Germinal center (tissue), 1 donor: ENCODE measurements at places on chromosomes 12 and 14.
A peak's percentile ranks its signal among the peaks of the same experiment; 100 is the strongest.

- no peak for DNase-seq
Observed at GRCh38 chr12:109589691-109590245, 16.2 kb downstream of the MVK start.

- DNase-seq, result no peak
Observed at GRCh38 chr12:131097202-131098177, 143.8 kb downstream of the ADGRD1 start.

DNA sequence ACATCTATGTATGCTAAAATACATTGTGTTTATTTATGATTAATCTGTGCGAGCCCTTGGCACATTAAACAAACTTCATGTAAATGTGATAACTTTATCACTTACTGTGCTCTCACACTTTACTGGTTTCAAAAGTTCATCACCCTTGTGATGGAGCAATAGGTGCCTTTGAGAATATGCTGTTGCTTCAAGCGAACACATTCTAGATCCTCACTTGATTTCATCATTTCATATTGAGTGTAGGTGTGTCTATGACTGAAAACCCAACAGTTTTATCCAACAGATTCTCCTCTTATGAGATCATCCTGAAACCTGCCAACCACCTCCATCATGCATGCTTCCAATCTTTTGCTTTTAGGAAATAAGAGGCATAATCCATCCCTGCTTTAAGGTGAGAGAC, 854.4 kb downstream of the TMEM121 start:
- no peak for DNase-seq

DNA sequence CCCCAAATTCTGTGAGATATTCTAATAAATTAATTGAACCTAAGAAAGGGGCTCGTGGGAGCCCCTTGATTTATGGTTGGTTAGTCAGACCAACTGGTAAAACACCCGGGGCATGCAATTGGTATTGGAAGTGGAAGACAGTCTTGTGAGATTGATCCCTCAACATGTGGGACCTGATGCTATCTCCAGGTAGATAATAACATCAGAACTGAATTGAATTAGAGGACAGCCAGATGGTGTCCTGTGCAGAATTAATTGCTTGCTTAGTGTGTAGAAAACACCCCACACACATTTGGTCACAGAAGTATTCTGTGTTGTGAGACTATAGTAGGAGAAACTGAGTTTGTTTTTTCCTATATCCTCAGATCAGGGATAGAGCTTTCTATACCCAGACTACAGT, 22.0 kb downstream of the PYROXD1 start:
- no peak for DNase-seq

GRCh38 chr14:59772233-59772632, 98.3 kb downstream of the RTN1 start:
- no peak for DNase-seq

DNA sequence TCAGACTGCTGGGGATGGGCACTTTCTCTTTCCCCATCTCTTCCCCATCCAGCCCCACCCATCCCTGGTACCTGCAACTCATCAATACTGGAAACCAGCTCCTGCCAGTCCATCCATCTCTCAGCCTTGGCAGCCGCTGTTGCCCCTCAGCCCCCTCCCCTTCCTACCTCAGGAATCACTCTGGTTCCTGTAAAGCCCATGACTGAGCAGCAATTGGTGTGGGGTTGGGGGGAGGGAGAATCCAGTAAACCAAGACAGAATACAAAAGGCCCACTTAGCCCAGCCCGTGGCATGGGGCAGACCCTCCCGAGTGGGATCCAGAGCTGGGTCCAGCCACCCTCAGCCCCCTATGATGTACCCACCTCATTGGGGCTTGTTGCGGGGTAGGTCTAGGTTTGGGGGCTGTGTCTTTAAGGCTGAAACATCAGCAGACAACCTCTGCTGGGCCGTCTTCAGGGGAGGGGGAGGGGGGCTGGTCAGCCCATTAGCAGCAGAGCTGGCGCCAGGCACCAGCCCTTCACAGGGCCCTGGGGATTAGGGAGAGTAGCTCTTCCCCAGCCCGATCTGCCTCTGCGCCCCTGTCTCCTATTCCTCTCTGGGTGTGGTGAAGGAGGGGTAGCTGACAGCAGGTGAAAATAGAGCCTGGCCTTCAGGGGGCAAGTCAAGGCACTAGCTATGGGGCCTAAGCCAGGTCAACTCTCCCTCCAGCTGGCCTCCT, 702 bp upstream of the PRPH start:
- DNase-seq, result no peak

GRCh38 chr12:56205445-56205844, 16.2 kb upstream of the SMARCC2 start:
- DNase-seq, result no peak

- DNase-seq, result no peak
Observed at GRCh38 chr14:54206516-54206915, 190.3 kb upstream of the CDKN3 start.

DNA sequence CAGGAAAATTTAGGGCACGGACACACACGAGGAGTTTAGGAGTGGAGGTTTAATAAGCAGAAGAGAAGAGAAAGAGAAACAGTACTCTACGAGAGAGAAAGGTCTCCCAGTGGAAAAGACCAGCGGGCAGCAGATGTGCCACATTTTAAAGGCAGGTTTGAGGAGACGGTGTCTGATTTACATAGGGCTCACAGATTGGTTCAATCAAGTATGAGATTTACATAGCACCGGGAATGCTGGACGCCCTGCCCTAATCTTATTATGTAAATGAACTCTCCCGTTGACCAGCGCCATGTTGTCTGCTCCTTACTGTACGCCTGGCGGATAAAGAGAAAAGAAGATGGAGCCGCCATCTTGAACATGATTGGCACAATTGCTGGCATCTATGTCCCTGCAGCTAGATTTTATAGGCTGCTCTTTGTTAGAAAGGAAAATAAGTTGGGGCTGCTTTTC, 17.9 kb downstream of the NFKBIA start:
- no peak for DNase-seq

DNA sequence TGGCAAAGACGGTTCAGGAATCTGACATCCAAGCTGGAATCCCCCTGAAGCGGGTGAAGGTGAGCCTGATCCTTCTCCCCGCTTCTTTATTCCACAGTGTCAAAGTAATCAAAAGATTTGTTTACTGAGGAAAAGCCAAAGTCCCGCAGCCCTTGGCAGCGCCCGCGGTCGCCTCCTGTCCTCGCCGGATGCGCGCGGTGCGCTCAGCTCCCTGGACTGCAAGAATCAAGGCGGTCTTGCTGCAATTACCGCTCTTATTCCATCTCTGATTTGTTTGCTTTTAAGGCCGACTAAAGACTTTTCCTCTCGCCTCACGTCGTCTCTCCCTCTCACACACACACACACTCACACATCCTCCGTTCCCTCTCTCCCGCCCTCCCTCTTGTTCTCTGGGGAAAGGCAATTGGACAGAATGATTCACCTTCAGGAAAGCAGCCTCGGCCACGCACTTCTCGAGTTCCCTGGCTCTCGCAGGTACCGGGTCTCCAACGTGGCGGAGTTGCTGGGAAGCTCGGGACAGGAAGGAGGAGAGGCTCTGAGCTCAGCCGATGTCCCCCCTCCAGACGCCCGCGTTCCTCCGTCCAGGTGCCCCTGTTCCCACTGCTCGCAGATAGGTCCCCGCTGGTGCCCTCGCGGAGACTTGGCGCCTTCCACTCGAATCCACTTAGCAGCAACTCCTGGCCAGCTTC, 68.6 kb upstream of the USP15 start:
- no peak for DNase-seq

DNA sequence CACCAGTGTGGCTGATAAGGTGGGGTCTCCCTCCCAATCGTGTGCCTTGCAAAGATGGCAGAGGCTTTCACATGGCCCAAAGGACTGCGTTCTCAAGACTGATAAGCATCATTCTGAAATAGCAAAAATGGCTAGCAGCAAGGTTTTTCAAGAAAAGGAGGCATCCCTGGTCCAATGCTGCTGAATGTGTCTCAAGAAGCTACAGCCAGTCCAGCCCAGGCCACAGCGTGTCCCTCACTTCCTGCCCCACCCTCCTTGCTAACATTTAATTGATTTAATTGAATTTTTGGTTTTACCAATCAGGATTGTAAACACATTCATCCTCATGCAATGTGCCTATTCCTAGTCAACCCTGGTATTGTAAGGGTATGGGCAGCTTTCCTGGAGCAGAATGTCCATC, 55.9 kb downstream of the C14orf132 start:
- no peak for DNase-seq

GRCh38 chr14:58537004-58537403, 100.8 kb upstream of the DACT1 start:
- DNase-seq, result no peak

- no peak for DNase-seq
Observed at GRCh38 chr12:28629691-28630090, 439.4 kb downstream of the CCDC91 start.

DNA sequence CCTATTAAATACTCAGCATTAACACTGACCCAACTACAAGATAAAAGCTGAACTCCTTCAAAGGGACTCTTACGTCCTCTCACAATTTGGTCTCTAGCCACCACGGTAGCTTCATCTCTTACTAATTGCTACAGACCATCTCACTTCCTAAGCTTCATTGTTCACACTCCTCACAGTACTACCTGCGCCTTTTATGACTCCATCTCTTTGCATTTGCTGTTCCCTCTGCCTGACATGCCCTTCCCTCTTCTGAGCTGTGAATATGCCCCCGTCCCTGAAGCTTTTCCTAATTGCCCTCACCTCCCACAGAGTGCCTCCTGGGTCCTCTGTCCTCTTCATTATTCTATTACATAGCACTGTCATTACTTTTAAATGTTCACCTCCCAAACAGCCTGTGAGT, 2.5 kb downstream of the EEA1 start:
- no peak for DNase-seq

GRCh38 chr12:29104516-29104915, 44.6 kb upstream of the FAR2 start:
- no peak for DNase-seq

GRCh38 chr14:95486875-95487668, 29.4 kb downstream of the SYNE3 start:
- DNase-seq, result peak; percentile 68

DNA sequence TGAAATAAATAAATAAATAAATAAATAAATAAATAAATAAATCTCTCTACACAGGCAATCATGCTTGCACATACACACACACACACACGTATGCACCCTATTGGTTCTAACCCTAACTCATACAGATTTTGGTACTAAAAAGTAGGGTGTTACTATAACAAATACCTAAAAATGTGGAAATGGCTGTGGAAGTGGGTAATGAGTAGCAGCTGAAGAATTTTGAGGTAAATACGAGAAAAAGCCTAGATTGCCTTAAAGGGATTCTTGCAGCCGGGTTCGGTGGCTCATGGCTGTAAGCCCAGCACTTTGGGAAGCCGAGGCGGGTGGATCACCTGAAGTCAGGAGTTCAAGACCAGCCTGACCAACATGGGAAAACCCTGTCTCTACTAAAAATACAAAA, 15.7 kb upstream of the SLC2A3 start:
- no peak for DNase-seq

DNA sequence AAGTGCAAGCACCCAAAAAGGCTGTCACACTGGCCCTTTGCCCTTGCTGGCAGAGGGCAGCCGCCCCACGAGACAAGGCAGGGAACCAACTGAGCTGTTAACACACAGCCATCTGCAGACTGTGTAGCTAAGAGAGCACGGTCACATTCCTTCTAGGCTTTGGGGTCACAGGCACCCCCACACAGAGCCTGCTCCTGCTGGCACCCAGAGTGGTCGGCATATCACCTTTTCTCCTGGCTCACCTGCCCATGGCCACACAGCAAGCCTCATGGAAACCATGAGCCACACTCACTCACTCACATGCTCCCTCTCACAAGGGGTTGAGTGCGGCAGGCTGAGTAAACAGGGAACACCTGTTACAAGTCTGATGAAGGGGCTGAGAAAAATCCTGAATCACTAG, 214.5 kb downstream of the PCNX1 start:
- no peak for DNase-seq

DNA sequence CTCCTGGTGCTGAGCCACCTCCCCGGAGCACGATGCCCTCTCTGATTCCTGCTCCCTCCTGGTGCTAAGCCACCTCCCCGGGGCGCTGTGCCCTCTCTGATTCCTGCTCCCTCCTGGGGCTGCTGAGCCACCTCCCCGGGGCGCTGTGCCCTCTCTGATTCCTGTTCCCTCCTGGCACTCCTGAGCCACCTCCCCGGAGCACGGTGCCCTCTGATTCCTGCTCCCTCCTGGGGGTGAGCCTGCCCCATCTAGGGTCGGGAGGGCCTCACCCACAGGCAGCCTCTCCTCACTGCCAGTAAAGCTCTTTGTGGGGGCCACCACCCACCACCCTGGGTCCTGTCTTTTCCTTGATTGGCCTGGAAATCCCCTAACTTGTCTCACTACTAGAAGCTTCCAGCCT, 327.6 kb upstream of the SFSWAP start:
- no peak for DNase-seq

DNA sequence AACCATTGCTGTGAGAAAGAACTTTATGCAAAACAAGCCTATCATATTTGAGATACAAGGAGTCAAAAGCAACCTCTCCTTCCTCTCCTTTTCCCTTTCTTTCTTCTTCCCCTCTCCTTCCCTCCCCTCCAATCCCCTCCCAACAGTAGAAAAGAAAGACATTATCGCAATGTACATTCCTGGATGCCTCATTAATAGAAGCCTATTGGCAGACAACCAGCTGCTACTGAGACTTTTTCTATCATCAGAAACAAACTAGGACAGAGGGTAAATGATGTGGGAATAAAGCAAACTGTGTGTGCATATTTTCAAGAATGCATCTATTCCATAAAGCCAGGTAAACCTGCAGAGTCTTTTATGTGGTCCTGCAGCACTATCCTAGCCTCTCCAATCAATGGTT, 237.2 kb downstream of the ITPR2 start:
- DNase-seq, result no peak

GRCh38 chr12:52081263-52081733, 1.8 kb downstream of the SMIM41 start:
- DNase-seq, result peak; percentile 86

GRCh38 chr12:120265473-120266179, at the start of gene PXN:
PXN (minus strand) TSS chr12:120265730; CDS start chr12:120265629, 101 bp downstream.
- DNase-seq, result peak; percentile 94

DNA sequence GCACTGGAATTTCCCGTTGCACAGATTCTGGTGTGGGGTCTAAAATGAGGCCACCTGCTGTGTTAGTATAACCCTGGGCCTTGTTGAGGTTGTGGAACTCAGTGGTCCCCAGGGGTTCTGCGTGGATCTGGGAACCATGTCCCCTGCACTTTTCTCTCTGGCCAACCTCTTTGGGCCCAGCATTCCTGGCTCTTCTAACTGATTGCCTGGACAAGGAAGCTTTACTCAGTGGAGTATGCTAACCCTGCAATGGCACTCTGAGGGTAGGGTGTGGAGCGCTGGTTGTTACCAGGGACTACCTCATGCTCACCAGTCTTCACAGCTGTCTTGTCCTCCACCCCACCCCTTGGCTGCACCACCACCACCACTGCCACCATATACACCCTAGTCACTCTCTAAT, 39.2 kb downstream of the CPM start:
- DNase-seq, result no peak

DNA sequence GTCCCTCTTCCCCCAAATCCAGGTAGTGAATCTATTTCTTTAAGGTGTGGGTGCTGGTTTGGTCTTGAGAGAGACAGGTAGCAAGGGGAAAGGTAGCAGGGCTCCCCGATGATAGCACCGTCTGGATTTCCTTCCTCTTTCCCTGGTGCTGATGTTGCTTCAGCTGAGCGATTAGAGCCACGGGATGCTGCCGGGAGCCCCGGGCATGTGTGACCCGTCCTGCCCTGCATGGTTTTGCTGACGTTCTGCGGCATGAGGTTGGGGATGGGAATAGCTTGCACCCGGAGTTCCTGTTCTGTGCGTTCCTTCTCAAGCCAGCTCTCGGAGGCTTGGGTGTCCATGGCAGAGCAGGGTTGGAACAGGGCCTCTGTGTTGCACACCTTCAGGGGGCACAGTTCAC, 107.3 kb downstream of the TSPAN9 start:
- DNase-seq, result no peak

- DNase-seq, result no peak
Observed at GRCh38 chr14:49851813-49852212, 775 bp downstream of the NEMF start.

- no peak for DNase-seq
Observed at GRCh38 chr12:25121916-25122315, 73.0 kb downstream of the DNAI7 start.
